A549 treated with Hydrocortisone at 1 μM for 4 hours (cell line): ENCODE measurements at places on chromosomes 16 and 17. TPM values are rescaled to one million over a fixed set of nuclear protein-coding genes. Genes with fewer than 3 reads are reported as not detected.

Gene SLC35G6
- total RNA-seq = not detected in 5 replicates

Gene WNT3
- 3.9 to 4.7 TPM (median 4.4 TPM) in 5 replicates for total RNA-seq

Gene AANAT
- total RNA-seq = 0.22 to 0.49 TPM (median 0.32 TPM) in 5 replicates

Gene CCL1
- not detected in 5 replicates for total RNA-seq

Gene PITPNM3
- 1.7 to 2.8 TPM (median 2.1 TPM) in 5 replicates for total RNA-seq

Gene DPEP3
- total RNA-seq = not detected in 5 replicates

Gene SYCE1L
- 2.5 to 8.8 TPM (median 8.2 TPM) in 5 replicates for total RNA-seq
